ENCODE measurements at places on chromosomes 16 and 17. TPM values are rescaled to one million over a fixed set of nuclear protein-coding genes. Genes with fewer than 3 reads are reported as not detected.

GRCh38 chr17:58991718-58992331 is 114.9 kb downstream of the TRIM37 start:
- H3K4me1 ChIP-seq = peaks cover 17% of the 10 kb centered on the region
- DNase-seq = peak; percentile 82
- no peaks in the 10 kb centered on the region for H3K36me3 ChIP-seq

DNA sequence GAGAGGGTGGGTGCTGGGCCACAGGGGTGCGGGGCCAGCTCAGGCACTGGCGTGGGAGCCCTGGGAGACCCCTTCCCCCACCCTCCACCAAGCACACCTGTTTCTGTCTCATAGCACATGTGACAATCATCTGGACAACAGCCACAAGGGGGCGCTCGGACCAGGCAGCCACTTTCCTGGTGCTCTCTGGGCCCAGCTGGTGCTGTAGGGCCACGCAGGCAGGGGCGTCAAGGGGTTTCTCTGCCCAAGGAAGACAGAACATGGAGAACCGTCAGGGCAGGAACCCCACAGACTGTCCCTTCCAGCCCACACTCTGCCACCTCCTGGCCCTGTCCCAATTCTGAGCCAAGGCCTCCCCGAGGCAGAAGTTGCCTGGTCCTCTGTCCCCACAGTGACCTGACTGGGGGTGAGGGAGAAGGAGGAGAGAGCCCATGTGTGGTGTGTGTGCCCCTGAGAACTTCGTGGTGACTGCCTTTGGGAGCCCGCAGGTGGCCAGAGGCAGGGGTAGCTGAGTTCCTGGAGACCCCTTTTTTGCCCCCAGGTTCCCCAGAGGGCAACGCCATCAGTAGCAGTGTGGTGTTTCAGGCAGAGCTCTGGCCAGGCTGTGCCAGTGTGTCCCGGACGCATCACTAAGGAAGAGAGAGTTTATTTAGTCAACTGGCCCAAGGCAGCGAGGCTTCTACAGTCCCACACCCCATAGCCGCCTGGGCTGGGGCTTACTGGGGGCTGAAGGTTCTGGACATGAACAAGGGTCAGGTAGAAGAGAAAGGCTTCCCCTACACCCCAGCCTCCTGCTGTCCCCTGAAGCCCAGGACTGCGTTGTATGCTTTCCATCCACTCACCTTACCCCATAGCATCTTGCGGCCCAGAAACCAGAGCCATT is 3.1 kb upstream of the SETD6 start:
- H3K27ac ChIP-seq = no peak overlapping the region
- H3K27me3 ChIP-seq = no peaks in the 10 kb centered on the region
- DNase-seq = peak; percentile 18
- H3K4me3 ChIP-seq = no peak overlapping the region

GRCh38 chr17:48385319-48385718 is 44.7 kb downstream of the SKAP1 start:
- no peak overlapping the region for H3K4me3 ChIP-seq
- no peaks in the 10 kb centered on the region for H3K36me3 ChIP-seq
- no peak for DNase-seq
- H3K27me3 ChIP-seq = peaks cover 46% of the 10 kb centered on the region
- no peak overlapping the region for H3K27ac ChIP-seq
- no peaks in the 10 kb centered on the region for H3K4me1 ChIP-seq

GRCh38 chr16:66842765-66843164 is 1.4 kb upstream of the CA7 start:
- no peaks in the 10 kb centered on the region for H3K36me3 ChIP-seq
- no peak overlapping the region for H3K4me3 ChIP-seq
- peak; percentile 13 for DNase-seq
- no peak overlapping the region for H3K27ac ChIP-seq
- H3K4me1 ChIP-seq = peaks cover 9% of the 10 kb centered on the region
- H3K27me3 ChIP-seq = peaks cover 39% of the 10 kb centered on the region

GRCh38 chr16:20740007-20740883 is 1.4 kb downstream of the THUMPD1 start:
- H3K27ac ChIP-seq = peak overlapping the region; percentile 55
- H3K27me3 ChIP-seq = no peaks in the 10 kb centered on the region
- peaks cover 5% of the 10 kb centered on the region for H3K4me1 ChIP-seq
- no peak for DNase-seq
- H3K4me3 ChIP-seq = peak overlapping the region; percentile 100
- peaks cover 24% of the 10 kb centered on the region for H3K36me3 ChIP-seq

DNA sequence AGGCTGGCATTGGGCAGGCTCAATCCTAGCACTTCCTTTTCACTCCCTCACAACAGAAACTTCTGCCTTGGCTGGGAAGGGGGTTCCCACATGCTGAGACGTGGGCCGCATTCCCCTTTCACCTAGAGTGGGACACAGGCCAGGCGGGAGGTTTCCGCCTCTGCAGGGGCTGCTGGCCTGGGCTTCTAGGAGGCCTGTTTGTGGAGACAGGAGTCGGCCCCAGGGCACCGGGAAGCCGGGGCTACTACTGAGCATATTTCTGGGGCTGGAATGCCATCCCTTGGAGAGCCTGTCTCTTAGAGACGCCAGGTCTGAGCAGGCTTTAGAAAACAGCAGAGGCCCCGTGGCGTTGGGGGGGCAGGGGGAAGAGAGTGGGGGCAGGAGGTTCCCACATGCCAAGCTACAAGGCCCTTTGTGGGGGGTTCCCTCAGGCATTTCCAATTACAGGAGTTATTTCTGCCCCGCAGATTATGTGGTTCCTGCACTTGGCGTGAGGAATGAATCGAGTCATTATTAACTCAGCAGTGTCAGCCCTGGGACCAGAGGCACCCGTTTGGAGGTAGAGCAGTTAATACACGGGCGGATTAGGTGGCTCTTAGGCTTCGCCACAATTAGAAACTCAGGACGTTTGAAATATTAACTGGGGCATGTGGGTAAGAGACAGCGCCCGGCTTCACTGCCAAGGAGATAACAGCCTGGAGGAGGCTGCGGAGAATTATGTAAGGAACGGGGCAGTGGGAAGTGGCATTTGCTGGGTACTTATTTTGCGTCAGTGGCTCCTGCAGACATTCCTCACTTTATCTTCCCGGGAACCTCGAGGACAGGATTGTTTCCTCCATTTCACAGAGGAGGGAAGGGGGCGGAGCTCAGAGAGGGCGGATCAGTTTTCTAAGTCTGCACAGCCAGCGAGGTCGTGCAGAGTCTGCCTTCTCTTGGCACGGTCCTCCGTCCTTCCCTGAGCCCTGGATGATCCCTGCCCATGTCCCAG is 162.5 kb downstream of the MAF start:
- peak overlapping the region; percentile 17 for H3K4me3 ChIP-seq
- H3K27me3 ChIP-seq = no peaks in the 10 kb centered on the region
- peak; percentile 0 for DNase-seq
- peak overlapping the region; percentile 19 for H3K27ac ChIP-seq

DNA sequence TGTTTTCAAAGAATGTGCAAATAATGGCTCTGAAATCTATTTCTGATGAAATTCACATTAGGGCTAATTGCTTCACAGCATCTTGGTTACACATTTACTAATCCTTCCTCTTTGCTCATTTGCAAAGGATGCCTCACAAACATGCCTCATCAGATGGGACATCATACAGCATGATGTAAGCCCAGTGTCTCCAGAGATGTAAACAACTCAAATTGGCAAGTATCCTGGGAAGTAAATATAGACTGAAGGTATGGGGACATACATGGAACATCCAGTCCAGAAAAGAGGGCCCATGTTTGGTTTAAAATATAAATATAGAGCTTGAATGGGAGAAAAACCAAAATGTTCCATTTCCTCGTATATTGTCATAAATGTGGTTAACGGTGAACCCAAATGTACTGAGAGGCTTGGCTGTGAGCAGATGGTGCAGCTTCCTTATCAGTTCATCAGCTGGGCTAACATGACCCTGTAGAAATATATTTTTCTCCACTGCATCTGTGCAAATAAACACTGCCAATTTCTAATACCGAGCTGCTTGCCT is 142.9 kb upstream of the NUDT7 start:
- no peaks in the 10 kb centered on the region for H3K36me3 ChIP-seq
- H3K27me3 ChIP-seq = no peaks in the 10 kb centered on the region
- H3K4me3 ChIP-seq = no peak overlapping the region
- H3K27ac ChIP-seq = no peak overlapping the region
- H3K4me1 ChIP-seq = no peaks in the 10 kb centered on the region
- no peak for DNase-seq

DNA sequence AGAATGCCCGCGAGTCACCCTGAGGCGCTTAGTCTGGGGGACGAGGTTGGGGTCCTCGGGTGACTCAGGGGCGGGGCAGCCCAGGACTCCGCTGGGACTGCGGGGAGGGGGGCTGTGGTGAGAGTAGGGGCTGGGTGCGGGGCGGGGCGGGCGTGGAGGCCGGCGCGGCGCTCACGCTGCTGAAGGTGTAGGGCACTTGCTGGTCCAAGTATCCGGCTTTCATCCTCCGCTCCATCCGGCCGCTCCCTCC is 832 bp downstream of the ETV4 start:
- peaks cover 26% of the 10 kb centered on the region for H3K4me1 ChIP-seq
- H3K27me3 ChIP-seq = peaks cover 3% of the 10 kb centered on the region
- peak overlapping the region; percentile 78 for H3K4me3 ChIP-seq
- H3K36me3 ChIP-seq = no peaks in the 10 kb centered on the region
- DNase-seq = peak; percentile 20
- peak overlapping the region; percentile 81 for H3K27ac ChIP-seq

- no peak for DNase-seq
- peaks cover 9% of the 10 kb centered on the region for H3K36me3 ChIP-seq
- H3K27ac ChIP-seq = no peak overlapping the region
Measured at GRCh38 chr16:11049396-11050059, 105.2 kb downstream of the CLEC16A start.

- DNase-seq = no peak
- peak overlapping the region; percentile 67 for H3K4me3 ChIP-seq
- H3K27ac ChIP-seq = peak overlapping the region; percentile 55
- peaks cover 35% of the 10 kb centered on the region for H3K4me1 ChIP-seq
Measured at GRCh38 chr16:67537270-67537635, 8.6 kb downstream of the RIPOR1 start.

- no peak for DNase-seq
- no peaks in the 10 kb centered on the region for H3K27me3 ChIP-seq
- H3K36me3 ChIP-seq = peaks cover 35% of the 10 kb centered on the region
- H3K27ac ChIP-seq = peak overlapping the region; percentile 99
- H3K4me1 ChIP-seq = peaks cover 12% of the 10 kb centered on the region
- peak overlapping the region; percentile 78 for H3K4me3 ChIP-seq
Measured at GRCh38 chr16:30958175-30959079, 873 bp downstream of the SETD1A start.

DNA sequence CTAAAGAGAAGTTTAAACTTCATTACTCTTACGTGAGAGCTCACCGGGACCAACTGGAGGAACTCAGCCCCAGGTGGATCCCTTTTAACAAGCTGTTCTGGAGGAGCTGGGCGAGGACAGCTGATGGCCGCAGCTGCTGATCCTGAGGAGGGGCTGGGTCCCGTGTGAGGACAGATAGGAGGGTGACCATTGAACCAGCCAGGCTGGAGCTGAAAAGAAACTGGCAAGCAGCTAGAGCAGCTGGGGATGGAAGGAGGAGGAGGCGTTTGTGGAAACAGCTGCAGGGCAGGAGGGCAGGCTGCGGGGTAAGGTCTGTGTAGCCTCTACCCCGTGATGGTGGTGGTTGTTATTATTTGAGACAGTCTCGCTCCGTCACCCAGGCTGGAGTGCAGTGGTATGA is 119.5 kb downstream of the AATF start:
- peaks cover 18% of the 10 kb centered on the region for H3K27me3 ChIP-seq
- H3K27ac ChIP-seq = no peak overlapping the region
- no peak for DNase-seq
- no peak overlapping the region for H3K4me3 ChIP-seq

DNA sequence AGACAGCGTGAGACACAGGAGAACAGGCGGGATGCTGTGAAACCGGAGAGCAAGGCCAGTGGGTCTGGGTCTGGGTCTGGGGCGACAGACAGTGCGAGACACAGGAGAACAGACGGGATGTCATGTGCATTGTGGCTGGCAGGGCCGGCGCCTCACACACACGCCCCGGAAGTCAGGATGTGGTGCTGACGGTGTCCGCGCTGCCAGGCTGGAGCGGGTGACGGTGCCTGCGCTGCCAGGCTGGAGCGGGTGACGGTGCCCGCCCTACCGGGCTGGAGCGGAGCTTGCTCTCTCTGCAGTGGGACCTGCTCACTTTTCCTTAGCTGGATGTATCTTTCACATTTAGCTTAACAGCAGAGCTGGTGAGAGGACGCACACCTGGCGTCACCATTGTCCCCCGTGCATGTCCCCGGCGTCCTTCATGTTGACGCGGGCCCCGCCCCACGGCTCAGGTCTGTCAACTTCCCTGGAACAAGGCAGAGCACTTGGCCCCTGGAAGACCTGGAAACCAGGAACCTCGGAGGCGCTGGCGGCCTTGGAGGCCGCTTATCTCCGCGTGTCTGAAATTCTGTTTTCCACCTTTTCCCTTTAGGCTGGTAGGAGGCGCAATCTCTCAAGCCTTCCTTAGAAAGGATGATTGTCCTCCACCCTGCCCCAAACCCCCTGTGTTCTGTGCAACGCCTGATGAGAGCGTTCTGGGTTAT is 43.0 kb upstream of the ZNF750 start:
- no peaks in the 10 kb centered on the region for H3K27me3 ChIP-seq
- peaks cover 7% of the 10 kb centered on the region for H3K4me1 ChIP-seq
- no peak overlapping the region for H3K4me3 ChIP-seq
- DNase-seq = no peak
- no peak overlapping the region for H3K27ac ChIP-seq
- no peaks in the 10 kb centered on the region for H3K36me3 ChIP-seq

DNA sequence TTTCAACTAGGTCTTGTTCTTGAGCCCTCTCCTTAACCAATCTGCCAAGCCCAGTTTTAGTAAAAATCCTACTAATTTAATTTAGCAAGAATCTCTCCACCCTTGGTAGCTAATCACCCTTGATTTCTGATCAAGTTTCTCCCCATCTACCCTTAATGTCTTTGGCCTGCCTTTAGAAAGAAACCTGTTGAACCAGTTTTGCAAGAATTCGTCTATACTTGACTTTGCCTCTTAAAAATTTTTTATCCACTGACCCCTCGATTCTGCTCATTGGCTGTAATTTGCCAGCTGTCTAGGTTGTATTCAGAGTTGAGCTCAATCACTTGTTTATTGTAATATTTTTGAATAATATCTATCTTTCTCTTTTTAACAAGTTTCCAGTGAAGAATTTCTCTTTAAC is 1138.5 kb downstream of the CDH11 start:
- DNase-seq = no peak
- no peaks in the 10 kb centered on the region for H3K36me3 ChIP-seq
- no peak overlapping the region for H3K27ac ChIP-seq
- H3K4me3 ChIP-seq = no peak overlapping the region
- H3K4me1 ChIP-seq = no peaks in the 10 kb centered on the region

DNA sequence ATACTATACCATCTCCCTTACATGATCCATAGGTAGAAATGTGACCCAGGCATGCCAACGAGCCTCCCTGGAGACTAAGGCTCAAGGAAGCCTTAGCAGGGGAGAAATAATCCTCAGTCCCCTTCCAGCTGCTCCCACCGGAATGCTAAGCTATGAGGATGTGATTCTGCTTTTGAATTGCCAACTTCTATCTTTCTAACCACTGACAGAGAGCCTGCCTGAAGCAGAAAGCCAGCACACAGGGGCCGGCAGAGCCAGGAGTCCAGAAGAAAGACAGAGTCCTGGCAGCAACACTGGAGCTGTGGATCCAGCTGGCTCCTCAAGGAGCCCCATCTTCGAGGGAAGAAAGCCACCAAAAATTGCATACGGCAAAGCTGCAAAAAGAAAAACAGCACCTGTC is 579.6 kb upstream of the CDH5 start:
- H3K27ac ChIP-seq = no peak overlapping the region
- no peaks in the 10 kb centered on the region for H3K36me3 ChIP-seq
- no peak for DNase-seq
- no peaks in the 10 kb centered on the region for H3K27me3 ChIP-seq
- no peak overlapping the region for H3K4me3 ChIP-seq

Gene ALOXE3
- total RNA-seq = 0.82 TPM

Gene DHRS7C
- total RNA-seq = not detected

Gene CLEC18B
- total RNA-seq = 4.9 TPM

Gene MLKL
- 5.6 TPM for total RNA-seq

Gene ASGR1
- 5.0 TPM for total RNA-seq

Gene NACA2
- not detected for total RNA-seq

Gene CD300E
- not detected for total RNA-seq

Gene MT1X
- 9.7 TPM for total RNA-seq
